ENCODE measurements at places on chromosomes 6 and 20.
A peak's percentile ranks its signal among the peaks of the same experiment; 100 is the strongest.

- no peak for DNase-seq
These were observed 79.9 kb downstream of the BMP6 start for GRCh38 chr6:7805850-7806214.

DNA sequence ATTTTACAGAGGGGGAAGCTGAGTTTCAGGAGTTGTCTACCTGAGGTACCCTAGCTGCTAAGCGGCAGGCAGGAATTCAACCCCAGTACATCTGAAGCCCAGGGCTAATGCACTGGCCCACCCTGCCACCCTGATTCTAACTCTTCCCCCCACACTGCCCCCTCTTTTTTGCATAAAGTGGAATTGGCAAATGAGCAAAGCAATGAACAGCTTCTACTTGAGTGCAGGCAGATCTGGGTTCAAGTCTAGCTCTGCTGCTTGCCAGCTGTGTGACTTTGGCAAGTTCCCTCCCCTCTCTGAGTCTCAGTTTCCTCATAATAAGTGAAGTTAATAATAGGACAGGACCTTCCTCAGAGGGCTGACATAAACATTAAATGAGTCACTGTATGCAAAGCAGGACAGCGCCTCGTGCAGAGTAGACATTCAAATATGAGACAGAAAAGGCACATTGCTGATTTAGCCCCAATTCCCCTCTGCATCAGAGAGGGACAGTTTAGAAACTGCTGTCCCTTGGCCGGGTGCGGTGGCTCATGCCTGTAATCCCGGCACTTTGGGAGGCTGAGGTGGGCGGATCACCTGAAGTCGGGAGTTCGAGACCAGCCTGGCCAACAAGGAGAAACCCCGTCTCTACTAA lies 4.7 kb downstream of the ADA start:
- DNase-seq, result peak; percentile 54

- peak; percentile 86 for DNase-seq
These were observed 179.6 kb upstream of the CCN2 start for GRCh38 chr6:132130626-132131298.

DNA sequence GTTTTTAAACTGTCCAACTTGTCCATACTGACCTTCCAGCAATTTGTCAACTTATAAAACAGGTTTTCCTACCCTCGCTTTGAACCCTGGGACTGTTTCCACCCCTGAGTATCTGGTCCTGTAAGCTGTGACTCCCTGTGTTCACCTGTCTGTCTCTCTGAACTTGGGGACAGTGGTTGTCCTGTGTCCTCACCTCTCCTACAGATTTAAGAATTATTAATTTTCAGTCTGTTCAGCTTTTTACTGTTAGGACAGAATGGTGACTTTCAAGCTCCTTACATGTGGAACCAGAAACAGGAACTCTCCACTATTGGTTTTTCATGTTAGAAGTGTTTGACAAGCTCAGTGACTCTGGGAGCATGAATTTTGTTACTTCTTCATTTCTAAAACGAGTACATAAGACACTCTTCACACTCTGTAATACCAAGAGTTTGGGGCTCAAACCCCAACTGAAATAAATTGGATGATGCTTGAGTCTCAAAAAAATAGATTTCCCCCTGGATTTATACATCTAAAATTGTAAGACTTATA lies 713.9 kb downstream of the COL12A1 start:
- DNase-seq, result no peak

GRCh38 chr6:127464161-127464880 lies 5.1 kb upstream of the KIAA0408 start:
- peak; percentile 91 for DNase-seq

- DNase-seq, result no peak
These were observed 32.1 kb downstream of the NHLRC1 start for GRCh38 chr6:18090349-18090786.

DNA sequence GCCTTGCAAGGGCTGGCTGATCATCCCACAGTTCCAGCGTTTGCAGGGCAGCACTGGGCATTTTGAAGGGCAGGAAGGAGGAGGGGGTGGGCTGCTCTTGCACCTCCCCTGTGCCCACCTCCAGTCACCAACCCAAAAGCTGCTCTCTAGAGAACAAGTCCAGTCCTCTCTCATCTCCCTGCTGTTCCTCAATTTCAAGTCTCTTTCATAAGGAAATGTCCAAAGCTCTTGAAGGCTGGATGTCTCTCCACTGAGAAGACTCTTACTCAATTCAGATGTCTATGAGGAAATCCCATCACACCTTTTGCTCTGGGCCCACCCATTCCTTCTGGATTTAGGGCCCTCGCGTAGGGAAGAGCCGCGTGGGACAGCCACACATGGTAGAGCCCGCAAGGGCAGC lies 31.7 kb downstream of the WRNIP1 start:
- DNase-seq, result no peak

DNA sequence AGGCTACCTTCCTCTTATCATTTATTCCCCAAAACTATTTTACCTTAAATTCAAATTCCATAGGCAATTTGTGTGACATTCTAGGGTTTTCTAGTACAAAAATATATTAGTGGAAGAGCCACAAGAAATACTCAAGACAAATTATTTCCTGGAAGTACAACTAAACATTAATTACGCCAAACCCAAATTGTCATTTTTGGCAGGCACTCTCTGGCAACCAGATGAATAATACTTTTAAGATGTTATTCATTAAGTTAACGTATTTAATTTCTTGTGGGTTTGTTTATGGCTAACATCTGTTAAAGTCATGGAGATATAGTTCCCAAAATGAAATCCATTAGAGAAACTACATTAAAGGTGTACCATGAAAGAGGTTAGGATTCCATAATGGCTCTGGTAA lies 40.5 kb downstream of the HMGN3 start:
- DNase-seq, result no peak

DNA sequence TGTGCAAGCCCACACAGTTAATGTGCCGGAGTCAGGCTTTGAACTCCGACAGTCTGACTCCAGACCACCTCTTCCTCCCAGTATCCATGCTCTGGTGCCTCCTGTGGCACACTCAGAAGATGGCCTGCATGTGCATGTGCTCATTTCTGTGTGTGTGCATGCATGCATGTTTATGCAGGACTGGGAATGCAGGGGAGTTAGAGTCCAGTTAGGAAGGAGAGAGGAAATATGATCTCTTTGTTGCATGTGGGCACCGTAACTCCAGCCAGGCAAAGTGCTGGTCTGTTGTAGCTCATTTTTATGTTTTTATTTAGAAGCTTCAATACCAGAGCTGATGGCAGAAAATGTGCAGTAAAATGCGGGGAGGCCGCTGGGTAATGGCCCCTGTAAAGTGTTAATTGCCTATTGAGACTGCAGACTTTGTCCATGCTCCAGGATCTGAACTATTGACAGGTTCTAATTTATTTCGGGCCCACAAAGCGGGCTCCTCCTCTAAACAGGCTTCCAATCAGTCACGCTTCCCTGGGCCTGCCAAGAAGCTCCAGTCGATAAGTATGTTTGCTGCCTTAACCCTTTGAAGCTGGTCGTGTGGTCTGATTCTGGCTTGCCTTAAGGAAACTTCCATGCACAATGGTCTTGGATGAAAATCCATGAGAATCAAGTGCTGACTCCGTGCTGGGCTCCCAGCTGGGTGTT lies 248.3 kb downstream of the DHX35 start:
- no peak for DNase-seq

- no peak for DNase-seq
These were observed 680 bp downstream of the LATS1 start for GRCh38 chr6:149717255-149717587.

DNA sequence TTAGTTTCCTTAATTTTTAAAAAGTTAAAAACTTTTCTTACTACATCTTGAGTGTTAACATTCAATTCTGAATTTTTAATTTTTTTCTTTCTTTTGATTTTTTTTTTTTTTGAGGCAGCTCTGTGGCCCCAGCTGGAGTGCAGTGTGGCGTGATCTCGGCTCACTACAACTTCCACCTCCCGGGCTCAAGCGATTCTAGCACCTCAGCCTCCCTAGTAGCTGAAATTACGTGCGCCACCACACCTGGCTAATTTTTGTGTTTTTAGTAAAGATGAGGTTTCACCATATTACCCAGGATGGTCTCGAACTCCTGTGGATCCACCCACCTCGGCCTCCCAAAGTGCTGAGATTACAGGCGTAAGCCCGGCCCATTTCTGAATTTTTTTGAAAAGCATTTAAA lies 1.2 kb downstream of the DDX43 start:
- no peak for DNase-seq

DNA sequence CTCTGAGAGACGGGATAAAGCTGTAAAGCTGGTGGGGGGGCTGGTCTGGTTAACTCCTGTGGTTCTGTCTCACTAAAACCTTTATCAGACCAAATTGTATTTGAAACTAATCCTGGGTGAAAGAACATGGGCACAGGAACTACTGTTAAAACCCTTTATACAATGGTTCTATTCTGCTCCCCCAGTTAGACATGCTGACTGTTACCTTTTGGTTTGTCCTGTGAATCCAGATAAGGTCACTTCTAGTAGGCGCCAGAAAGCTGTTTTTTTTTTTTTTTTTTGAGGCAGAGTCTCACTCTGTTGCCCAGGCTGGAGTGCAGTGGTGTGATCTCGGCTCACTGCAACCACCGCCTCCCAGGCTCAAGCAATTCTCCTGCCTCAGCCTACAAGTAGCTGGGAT lies 29.7 kb downstream of the GSTA4 start:
- DNase-seq, result no peak

GRCh38 chr6:3222506-3223038 lies 4.9 kb downstream of the TUBB2B start:
- no peak for DNase-seq

GRCh38 chr6:136153707-136154375 lies 96.3 kb downstream of the MTFR2 start:
- no peak for DNase-seq

DNA sequence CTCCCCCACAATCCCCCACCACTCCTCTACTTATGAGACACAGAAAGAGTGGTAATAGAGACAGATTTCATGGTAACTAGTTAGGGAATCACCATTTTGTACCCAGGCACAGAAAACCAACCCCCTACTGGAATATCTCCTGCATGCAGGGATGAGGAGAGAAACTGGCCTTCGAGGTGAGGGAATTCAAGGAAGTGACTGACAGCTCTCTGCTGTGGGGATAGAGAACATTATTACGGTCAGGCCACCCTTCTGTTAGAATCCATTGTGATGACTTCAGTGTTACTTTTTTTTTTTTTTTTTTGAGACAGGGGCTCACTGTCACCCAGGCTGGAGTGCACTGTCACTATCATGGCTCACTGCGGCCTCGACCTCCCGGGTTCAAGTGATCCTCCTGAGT lies 9.6 kb upstream of the ZHX3 start:
- DNase-seq, result no peak

- DNase-seq, result no peak
These were observed 238.1 kb upstream of the MARCKS start for GRCh38 chr6:113619077-113619476.

- DNase-seq, result no peak
These were observed 162.3 kb upstream of the FBXL4 start for GRCh38 chr6:99110029-99110428.

GRCh38 chr20:8951164-8951563 lies 117.7 kb upstream of the PLCB4 start:
- DNase-seq, result no peak

DNA sequence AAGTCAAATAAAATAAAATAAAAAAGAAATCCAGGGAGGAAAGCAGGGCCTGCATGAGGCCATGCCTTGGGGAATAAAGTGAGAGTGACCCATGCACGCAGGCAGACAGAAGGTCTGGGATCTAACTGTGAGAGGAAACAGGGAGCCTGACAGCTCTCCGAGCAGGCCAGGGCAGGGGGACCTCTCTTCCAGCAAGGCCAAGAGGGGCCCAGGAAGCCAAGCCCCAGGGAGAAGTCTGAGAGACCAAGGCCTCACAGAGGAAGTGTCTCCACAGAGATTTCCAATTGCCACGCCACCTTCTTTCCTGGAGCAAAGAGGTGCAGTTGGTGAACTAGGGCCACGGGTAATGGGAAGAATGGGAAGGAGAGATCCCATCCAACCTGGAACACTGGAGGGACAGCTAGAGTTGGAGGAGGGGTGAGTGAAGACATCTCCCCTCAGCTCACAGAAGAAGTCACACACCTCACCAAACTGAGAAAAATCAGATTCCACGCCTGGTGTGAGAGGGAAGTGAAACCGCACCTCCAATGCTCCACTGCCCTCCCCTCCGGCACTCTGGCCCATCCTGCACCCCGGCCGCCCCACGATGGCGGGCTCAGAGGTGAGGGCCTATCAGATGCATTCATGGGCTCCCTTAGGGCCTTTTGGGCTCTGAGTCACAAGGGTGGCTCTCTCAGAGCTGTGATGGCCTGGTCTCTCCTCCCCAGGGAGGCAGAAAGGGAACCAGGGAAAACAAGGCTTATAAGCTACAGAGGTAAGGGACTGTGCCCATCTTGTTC lies 25.1 kb upstream of the TAF8 start:
- no peak for DNase-seq

DNA sequence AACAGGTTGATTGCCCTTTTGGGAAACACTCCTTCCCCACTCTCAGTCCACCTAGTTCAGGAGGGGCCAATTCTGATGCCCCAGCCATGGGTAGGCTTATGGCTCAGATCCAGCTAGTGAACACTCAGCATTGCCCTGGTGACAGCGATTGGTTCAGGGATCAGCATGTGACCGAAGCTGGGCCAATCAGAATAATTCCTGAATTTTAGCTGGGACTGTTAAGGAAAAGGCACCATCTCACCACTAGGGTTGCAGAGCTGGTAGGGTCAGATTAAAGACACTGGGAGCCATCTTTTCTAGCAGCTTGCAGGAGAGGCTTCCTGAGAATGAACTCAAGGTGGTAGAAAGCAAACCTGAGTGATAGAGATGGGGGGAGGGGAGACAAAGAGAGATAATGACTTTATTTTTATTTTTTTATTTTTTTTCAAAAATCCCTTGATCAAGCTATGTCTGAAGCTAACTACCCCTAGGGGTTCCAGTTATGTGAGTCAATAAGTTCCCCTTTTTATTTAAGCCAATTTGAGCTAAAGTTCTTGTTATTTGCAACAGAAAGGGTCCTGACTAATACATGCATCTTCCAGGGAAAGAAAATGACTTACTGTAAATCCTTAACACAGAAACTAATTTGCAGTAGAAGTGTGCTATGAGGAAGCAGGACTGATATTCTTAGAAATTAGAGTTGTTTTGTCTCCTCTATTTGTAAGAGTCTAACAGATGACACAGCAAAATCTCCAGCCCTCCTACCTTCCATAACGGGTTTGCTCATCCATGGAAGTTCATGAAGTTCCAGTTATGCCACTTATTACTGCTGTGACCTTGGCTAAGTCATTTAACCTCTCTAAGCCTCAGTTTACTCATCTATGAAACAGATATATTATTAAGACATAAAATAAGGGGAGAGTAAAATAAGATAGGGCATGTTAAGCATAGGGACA lies 44.7 kb downstream of the EYA2 start:
- no peak for DNase-seq

DNA sequence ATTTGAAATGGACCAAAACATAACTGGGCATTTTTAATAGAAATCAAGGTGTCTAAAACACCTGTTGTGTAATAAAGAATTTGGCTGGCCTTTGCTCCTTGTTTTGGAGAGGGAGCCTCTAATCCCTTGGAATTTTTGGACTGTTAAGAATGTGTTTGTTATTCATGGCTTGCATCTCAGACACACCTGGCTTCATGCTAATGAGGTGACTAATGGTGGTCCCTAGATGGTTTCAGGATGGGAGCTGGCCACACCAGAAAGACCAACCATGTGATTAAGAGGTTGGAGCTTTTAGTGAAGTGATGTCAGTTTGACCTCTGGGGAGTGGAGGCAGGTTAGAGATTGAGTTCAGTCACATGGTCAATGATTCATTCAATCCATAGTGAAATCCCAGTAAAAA lies 328.4 kb downstream of the DHX35 start:
- no peak for DNase-seq

- no peak for DNase-seq
These were observed 429.9 kb downstream of the PKHD1 start for GRCh38 chr6:51657491-51657890.

Measured in astrocyte of the spinal cord (primary cell).